ENCODE measurements at places on chromosomes 7 and 10.

- H3K4me3 ChIP-seq = no peak overlapping the region
- H3K27me3 ChIP-seq = no peaks in the 10 kb centered on the region
- DNase-seq = no peak
- H3K4me1 ChIP-seq = no peaks in the 10 kb centered on the region
Measured at GRCh38 chr10:49748006-49748405, 14.1 kb downstream of the OGDHL start.

DNA sequence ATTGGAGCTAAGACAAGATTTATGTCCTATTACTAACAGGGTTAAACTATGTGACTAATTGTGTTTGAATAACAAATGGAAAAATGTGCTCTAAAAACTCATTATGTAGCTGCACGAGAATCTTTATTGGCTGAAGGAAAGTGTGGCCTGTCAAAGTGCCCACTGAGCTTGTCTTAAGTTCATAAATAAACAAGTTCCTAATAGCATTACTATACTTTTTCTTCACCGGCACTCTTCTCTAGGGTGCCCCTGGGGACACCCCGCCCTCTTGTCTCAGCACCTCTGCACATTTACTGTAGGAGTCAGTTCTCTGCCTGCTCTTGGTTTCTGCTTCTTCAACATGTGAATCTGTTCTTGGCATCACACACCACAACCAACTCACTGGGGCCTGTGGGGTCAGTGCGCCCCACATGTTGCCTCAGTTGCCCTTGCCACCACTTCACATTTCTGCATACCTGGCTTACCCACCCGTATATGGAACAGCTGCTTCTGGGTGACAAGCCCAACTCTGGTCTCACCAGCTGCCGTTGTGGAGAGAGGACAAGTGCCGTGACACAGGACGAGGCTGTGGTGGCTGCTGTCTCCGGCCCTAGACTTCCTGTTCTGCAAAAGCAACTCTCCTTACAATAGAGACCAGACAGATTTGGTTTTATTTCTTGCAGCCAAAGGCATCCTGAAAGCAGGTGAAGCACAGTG lies 96.3 kb upstream of the DDC start:
- peaks cover 62% of the 10 kb centered on the region for H3K4me1 ChIP-seq
- no peak overlapping the region for H3K4me3 ChIP-seq
- peaks cover 1% of the 10 kb centered on the region for H3K36me3 ChIP-seq
- peak; percentile 32 for DNase-seq
- no peaks in the 10 kb centered on the region for H3K27me3 ChIP-seq

GRCh38 chr7:88357294-88357693 lies 50.6 kb upstream of the STEAP4 start:
- DNase-seq = peak; percentile 15
- no peaks in the 10 kb centered on the region for H3K36me3 ChIP-seq
- H3K27me3 ChIP-seq = peaks cover 9% of the 10 kb centered on the region
- no peaks in the 10 kb centered on the region for H3K4me1 ChIP-seq
- H3K4me3 ChIP-seq = no peak overlapping the region
- no peak overlapping the region for H3K27ac ChIP-seq

- DNase-seq = no peak
- no peaks in the 10 kb centered on the region for H3K36me3 ChIP-seq
- no peak overlapping the region for H3K27ac ChIP-seq
- H3K4me3 ChIP-seq = no peak overlapping the region
Measured at GRCh38 chr10:4150676-4151075, 365.7 kb upstream of the KLF6 start.

DNA sequence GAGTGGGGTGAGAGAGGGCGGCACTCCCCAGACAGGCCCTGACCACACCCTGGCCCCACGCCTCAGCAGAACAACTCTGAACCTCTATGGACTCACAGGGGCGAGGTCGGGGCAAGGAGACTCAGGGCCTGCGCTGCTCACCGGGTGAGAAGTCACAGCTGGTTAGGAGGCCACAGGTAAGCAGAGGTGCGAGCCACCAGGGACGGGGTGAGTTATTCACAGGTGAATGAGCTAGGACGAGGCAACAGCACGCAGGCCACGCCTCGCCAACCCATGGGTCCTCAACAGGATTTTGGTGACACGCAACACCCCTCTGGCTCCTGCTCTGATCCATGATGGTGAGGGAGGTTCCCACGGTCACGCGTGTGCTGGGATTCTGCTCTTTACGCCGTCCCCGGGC lies 202.5 kb downstream of the ADARB2 start:
- no peaks in the 10 kb centered on the region for H3K36me3 ChIP-seq
- H3K4me3 ChIP-seq = no peak overlapping the region
- no peak overlapping the region for H3K27ac ChIP-seq
- peaks cover 16% of the 10 kb centered on the region for H3K27me3 ChIP-seq
- no peaks in the 10 kb centered on the region for H3K4me1 ChIP-seq
- DNase-seq = no peak

Measured in activated naive CD4-positive, alpha-beta T cell treated with anti-CD3 and anti-CD28 coated beads for 36 hours (primary cell).